Sigmoid colon (tissue), 7 donors: ENCODE measurements at places on chromosomes 1 and 21. TPM values are rescaled to one million over a fixed set of nuclear protein-coding genes. Genes with fewer than 3 reads are reported as not detected.

The HORMAD1 gene
- not detected for total RNA-seq

The FYB2 gene
- not detected for total RNA-seq

The CIART gene
- total RNA-seq: 11.4 TPM

The FAM43B gene
- total RNA-seq: 1.4 TPM

The PTPRC gene
- total RNA-seq: 18.6 TPM

The ZNF683 gene
- not detected for total RNA-seq

The SYF2 gene
- 58.2 TPM for total RNA-seq

The CELA2B gene
- total RNA-seq: not detected
